ENCODE measurements at places on chromosomes 2 and 18.

DNA sequence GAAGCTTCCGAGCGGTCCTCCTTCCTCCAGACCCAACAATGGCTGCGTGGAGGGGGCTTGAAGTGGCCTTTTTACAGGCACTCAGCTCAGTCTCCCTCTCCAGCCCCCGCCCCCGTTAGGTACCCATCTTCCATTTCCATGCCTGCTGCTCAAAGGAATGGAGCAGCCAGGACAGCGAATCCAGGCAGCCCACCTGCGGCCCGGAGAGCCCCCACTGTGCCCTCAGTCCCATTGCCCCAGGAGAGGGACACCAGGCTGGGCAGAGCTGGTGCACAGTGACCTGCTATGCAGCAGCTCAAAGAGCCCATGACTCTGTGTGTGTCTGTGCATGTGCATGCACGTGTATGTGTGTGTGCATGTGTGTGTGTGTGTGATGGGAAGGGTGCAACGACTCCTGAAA is 10.6 kb upstream of the POMC start:
- DNase-seq = no peak

DNA sequence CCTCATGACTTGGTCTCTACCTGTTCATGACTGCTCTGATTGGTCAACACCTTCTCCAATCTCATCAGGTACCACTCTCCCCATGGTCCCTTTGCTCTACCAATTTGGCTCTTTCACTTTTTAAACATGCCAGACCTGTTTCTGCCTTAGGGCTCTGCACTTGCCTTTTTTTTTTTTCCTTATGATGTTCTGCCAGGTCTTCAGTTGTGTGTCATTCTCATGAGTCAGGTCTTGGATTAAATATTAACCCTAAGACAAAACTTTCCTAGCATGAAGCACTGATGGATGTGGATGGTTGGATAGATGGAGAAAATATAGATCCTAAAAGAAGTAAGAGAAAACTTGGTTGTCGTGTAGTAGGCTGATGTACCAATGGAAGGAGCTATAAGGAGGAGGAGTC is 219.3 kb downstream of the TTC32 start:
- DNase-seq = no peak

- DNase-seq = no peak
Measured at GRCh38 chr2:134852518-134852917, 14.1 kb downstream of the ACMSD start.

GRCh38 chr2:236871500-236872001 is 214.1 kb upstream of the COPS8 start:
- no peak for DNase-seq

GRCh38 chr2:19456705-19457309 is 98.4 kb upstream of the OSR1 start:
- no peak for DNase-seq

DNA sequence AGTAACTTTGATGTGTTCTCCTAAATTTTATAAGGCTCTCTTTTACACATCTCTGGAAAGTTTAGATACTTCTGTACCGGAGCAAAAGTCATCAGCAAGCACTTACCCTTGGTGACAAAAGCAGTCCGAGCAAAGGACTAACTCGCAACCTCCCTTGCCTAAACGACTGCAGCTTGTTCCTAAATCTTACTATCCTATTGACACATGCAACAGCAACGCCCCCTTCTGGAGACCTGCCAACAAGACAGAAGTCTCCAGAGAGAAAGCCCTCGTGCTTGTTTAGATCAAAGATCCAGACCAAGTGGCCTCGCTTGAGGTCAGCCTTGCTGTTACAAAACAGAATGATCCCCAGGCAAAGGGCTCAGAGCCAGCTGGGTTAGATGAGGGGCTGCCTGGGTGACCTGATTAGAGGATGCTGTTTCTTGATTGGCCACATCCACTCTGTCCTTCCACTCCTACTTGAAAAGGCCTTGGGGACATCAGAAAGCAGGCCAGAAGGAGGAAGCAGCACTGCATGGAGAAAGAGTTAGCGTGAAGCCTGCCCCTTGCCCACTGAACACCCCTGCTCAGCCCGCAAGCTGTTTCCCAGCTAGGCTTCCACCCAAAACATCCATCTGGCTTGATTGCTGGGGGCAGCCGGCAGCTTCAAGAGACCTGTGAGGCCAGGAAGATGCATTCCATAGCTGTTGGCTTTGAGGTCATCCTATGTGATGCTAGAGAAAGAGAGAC is 94.3 kb downstream of the HNRNPLL start:
- DNase-seq = peak; percentile 86
